WTC11 (cell line): ENCODE measurements at places on chromosomes 11 and 22.

DNA sequence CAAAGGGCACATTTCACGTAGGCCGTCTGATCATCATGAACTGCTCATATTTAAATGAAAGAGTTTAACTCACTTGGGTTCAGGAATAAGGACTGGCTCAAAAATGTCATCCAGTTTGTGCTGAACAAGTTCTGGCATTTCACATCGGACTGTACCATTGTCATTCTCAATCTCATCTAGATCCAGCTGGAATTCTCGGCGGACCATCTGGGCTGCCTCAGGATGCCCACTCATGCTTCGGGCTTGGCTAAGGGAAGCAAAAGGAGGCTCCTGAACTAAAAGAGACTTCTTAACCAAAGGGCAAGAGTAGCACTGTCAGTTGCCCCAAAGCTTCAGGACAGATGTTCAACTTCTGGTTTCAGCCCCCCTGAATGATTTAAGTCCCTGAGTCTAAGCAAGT lies 40.2 kb downstream of the F2 start:
- no peak for DNase-seq

DNA sequence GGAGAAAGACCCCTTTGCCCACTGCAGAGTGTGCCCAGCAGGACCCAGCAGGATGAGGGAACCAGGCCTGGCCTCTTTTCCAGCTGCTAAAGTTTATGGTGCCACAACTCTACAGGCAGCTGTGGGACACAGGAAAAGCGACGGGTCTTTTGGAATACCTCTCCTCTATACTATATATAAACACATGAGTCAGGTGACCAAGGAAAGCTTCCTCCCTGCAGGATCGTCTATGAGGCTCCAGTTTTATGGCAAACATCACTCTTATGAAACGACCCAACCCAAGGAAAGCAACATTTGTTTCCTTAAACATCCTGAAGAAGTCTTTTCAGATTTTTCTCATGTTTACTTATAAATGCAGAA lies 102.8 kb upstream of the AKIP1 start:
- no peak for DNase-seq

GRCh38 chr11:118651820-118652219 lies 27.6 kb downstream of the TREH start:
- no peak for DNase-seq

DNA sequence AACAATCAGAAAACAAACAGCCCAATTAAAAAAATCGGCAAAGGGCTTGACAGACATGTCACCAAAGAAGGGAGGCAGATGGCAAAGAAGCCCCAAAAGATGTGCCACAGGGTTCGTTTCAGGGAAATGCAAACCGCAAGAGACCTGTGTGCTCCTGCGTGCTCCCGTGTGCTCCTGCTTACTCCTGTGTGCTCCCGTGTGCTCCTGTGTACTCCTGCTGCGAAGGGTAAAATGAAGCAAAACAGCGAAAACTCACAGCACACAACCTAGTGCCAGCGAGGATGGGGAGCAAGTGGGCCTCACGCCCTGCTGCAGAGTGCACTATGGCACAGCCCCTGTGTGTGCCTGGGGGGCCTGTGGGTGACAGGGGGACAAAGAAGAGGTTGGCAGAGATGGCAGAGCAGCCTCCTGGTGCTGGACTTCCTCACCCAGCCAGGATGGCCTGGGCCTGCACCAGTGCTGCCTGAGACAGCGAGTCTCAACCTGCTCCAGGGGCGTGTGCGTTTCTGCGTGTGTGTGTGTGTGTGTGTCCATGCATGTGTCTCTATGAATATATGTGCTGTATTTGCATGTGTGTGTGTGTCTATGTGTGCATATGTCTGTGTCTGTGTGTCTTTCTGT lies 14.0 kb downstream of the ASCL2 start:
- DNase-seq, result no peak

DNA sequence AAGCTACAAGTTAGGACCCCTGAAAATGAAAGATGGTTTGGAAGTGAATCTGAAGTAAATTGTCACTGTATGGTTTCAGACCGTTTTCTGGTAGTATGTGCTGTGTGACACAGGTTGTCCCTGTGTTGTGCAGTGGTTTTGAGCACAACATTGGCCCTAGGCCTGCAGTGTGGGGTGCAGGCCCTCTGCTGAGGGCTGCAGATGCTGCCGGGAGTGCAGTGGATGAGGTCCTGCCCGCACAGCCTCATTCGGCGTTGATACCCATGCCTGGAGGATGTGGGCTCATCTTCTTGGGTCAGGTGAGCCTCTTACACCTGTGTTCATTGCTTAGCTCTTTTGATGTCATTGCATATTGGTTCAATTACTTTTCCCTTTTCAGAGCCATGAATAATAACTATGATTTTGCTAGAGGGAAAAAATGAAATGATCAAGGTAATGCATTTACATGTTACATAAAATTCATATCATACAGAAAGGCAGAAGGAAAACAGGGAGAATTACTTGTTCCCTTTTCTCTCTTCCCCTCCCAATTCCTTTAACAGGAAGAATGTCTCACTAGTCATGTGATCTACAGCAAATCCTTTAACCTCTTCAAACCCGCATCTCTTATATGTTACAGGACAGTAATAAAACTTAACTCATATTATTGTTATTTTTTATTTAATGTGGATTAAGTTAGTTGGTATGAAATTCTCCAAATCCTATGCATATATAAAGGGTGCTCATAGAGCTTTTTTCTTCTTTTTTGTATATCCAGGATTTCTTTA lies 48.7 kb downstream of the PTPRJ start:
- DNase-seq, result no peak

GRCh38 chr11:130247319-130247718 lies 67.4 kb downstream of the ZBTB44 start:
- no peak for DNase-seq

DNA sequence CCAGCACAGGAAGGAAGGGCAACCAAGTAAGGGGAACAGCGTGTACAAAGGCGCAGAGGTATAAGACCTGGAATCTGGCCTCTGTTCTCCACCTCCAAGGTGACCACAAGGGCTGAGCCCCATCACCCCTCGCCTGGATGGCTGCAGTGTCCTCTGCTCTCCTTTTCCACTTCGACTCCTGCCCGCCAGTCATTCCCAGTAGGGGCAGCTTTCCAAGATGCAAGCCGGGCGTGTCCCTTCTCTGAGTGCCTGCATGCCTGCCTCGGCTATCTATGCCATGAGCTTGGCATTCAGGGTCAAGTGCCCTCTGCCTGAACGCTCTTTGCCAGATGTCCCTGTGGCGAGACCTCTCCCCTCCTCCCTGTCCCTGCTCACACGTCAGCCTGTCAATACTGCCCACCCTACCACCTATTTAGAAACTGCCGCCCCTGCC lies 17.0 kb downstream of the FADS3 start:
- no peak for DNase-seq

- DNase-seq, result peak; percentile 30
Measured at GRCh38 chr11:124669193-124669592, 4.3 kb downstream of the SIAE start.

- no peak for DNase-seq
Measured at GRCh38 chr11:57407010-57407920, 16.8 kb upstream of the PRG2 start.

GRCh38 chr11:9754010-9754471 lies 90.2 kb downstream of the SWAP70 start:
- no peak for DNase-seq
